ENCODE measurements at places on chromosomes 16 and 17.

GRCh38 chr17:1951920-1952319, 73.2 kb downstream of the RTN4RL1 start:
- no peak for DNase-seq

DNA sequence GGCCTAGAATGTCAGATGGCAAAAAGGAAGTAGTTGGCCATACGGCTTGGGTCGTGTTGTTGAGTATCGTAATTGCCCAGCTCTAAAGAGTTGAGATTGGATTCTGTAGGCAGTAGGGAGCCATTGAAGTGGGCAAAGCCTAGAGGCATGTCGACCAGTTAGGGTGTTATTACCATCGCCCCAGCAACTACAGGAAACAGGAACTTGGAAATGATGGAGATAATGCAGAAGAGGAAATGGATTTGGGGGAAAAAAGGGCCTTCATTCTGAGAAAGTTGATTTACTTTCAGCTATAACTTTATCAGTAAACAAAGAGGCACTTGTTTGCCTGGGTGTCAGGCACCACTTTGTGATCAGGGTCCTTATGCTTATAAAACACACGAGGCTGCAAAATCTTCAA, 52.6 kb downstream of the COX10 start:
- DNase-seq: no peak

- DNase-seq: no peak
Observed at GRCh38 chr17:5560361-5560988, 23.8 kb downstream of the NLRP1 start.

DNA sequence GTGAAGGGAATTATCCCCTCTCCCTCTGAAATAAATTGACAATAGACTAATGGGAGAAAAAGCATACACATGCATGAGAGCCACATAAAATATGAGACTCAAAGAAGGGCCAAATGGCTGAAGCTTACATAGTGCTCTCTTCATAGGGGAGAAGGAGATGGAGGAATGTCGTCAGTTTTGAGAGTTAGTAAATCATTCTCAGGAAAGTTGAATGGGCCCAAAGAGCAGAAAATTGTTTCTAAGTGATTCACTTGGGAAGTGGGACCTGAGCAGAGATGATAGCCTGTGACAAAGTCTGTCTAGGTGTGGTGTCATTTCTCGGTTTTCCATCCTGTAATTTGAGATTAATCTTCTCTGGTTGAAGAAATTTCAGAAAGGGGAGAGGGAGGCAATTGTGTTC, 35.0 kb downstream of the BCAS3 start:
- no peak for DNase-seq

DNA sequence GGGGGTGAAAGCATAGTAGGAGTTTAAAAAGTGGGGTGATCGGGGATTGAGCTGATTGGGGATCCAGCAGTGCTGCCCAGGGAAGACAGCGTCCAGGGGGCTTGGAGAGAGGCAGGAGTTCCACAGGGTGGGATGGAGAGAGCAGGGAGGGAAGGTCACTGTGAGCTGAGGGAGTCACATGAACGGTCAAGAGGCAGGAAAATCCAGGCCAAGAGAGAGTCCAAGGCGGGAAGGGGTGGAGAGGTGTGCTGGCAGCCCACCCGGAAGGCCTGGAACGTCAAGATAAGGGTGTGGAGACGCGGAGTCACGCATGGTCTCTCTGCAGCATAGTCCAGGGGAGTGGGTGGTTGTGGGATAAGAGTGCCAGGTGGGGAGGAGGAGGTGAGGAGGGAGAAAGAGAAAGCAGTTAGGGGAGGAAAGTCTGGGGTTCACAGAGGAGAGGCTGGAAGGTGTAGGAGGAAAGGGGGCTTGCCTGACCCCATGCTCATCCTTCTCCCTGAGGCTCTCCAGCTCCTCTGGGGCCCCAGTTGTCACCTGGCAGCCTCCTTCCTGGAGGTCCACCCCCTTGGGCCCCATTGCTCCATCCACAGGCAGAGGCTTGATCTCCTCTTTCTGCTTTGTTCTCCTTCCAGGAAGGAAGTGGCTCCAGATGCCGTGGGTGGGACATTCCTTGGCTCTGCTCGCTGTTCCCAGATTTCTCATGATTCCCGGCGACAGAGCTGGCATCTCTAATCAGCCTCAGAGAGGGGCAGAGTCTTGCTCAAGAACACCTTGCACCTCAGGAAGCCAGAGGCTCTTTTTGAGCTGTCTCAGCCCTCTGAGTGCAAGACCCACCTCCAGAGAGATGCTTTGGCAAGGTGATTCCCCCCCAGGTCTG, 28.7 kb downstream of the CCR7 start:
- DNase-seq: no peak

- no peak for DNase-seq
Observed at GRCh38 chr17:63634816-63635215, 12.6 kb downstream of the MAP3K3 start.

GRCh38 chr17:2704031-2704889, 7.3 kb downstream of the CLUH start:
- DNase-seq: no peak
